ENCODE measurements at places on chromosomes 2 and 18.

GRCh38 chr2:44275927-44276303 lies 635 bp downstream of the SLC3A1 start:
- DNase-seq = no peak

- DNase-seq = no peak
These were observed 578.1 kb downstream of the PIK3C3 start for GRCh38 chr18:42533009-42533575.

GRCh38 chr18:21602299-21602587 lies 1.7 kb upstream of the ESCO1 start:
- DNase-seq = no peak

- no peak for DNase-seq
These were observed 170.5 kb downstream of the CDH20 start for GRCh38 chr18:61503688-61504087.

- DNase-seq = no peak
These were observed 247.1 kb downstream of the NEDD4L start for GRCh38 chr18:58291131-58291530.

- DNase-seq = no peak
These were observed 151.8 kb upstream of the MMADHC start for GRCh38 chr2:149739171-149739882.

DNA sequence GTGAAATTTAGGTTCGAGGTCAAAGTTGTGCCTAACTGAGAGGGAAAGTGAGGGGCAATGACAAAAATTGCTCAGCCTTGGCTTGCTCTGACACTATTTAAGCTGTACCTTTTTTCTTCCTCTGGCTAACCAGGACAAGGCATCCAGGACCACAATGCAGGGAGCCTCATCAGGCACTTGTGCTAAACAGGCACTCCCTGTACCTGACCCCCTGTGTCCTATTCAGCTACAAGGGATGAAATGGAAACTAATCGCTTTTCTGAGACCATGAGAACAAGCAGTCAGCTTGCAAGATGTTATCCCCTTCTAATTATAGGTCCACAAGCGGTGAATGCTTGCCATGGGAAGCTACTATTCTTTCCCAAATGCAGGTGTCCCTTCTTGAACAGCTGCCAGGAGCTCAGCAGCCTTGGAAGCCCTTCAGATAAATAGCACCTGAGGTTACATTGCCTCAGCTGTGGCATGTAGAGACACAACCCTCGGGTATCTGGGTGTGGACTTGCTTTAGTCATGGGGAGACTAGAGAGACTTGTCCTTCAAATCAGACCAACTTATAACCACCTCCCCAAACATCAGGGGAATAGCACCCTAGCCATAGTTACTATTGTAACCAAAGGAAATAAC lies 19.1 kb upstream of the ITGA6 start:
- DNase-seq = no peak

DNA sequence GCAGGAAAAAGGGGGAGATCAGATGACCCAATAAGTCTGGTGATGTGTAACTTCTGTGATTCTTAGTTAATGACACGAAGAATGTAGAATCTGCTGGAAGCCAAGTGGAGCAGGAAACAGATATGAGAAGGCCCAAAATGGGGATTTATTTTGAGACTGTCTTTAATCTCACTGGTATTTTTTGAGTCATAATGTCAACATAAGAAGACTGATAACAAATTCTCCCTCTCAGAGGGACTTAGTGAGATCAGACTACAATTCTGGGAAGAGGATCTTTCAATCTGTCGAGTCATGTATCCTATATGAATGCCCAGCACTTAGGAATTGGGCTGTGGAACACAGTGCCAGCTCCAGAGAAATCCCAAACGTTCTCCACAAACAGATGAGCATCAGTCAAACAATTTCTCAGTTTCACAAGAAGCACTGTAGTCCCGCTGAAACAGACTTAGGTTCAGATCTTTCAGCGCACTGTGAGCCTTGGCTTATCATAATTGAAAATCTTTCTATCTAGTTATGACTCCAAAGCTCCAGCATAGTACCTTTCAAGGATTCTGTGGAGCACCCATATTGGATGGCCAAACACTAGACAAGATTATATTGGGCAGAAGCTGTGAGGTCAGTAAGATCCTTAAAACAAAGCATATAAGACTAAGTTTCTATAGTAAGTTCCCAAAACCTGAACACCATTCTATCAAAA lies 738.2 kb downstream of the LRP1B start:
- DNase-seq = no peak

DNA sequence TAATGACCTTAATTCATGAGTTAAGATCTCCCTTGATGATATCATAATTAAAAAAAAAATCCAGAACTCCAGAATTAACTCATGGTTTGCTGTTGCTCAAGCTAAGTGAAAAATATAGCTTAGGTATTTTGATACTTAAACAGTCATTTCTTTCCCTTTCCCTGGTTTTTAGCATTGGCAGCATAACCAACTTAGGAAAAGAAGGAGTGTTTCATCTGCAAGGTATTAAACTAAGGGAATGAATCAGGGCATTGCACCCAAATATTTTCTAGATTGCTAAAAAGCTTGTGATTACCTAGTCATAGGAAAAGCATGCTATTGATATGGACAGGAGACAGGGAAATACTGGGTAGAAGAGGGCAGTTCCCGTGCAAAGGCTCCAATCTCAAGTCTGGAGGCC lies 207.2 kb downstream of the LRP1B start:
- DNase-seq = no peak

DNA sequence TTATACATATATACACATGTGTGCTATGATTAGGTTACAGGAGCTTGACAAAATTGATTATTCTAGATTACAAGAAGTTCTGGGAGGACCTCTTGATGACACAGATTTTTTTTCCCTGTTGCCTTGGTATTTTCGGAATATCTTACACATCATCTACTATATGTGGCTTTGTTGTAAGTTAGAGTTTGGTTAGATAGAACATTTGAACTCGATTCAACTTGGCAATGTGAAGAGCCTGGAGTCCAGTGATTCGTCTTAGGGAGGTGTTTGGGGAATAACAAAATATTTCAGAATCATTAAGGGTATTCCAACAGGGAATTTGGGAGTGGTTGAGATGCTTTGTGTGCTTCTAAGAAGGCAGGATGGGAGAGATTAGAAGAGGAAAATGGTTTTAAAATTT lies 39.3 kb upstream of the EFEMP1 start:
- DNase-seq = no peak

- DNase-seq = no peak
These were observed 47.5 kb upstream of the ASB1 start for GRCh38 chr2:238379096-238379810.

- DNase-seq = no peak
These were observed 61.7 kb upstream of the LCLAT1 start for GRCh38 chr2:30385327-30385726.

DNA sequence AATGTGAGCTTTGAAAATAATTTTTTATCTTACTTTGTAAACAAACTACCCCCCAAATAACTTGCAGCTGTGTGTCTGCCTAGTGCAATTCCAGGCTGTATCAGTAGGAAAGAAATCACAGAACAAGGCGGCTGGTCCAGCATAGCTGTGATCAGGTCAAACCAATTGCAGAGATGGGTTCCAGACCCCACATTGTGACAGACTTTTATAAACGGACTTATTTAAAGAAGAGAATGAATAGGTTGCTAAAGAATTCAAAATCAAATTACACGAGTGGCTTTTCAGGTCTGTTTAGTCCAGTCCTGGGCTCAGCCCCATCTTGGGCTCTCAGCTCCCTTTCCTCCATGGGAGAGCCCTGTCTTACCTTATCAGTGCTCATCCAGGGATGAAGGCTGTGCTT lies 11.1 kb downstream of the BMP10 start:
- no peak for DNase-seq

DNA sequence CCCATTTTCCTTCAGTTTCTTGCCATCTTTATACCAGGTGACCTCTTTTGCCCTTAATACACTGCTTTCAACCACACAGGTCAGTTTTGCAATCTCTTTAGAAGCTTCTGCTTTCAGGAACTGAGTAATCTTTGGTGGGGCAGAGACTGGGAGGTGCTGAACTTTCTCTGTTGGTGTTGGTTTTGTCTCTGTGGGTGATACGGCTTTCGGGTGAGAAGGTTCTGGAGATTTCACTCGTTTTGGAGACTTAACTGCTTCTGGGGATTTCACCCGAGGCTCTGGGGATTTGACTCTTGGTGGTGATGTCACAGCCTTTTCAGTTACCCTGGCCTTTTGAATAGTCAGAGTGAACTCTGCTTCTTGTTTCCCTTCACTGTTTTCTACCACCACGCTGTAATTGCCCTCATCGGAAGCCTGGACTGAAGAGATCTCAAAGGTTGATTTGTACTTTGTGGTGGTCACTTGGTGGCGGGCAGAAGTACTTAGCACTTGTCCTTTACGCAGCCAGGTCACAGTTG lies 50.4 kb downstream of the PLEKHA3 start:
- DNase-seq = peak; percentile 42

- DNase-seq = no peak
These were observed 585.0 kb upstream of the CHAC2 start for GRCh38 chr2:53182601-53183000.

GRCh38 chr2:118988706-118989105 lies 46.7 kb downstream of the MARCO start:
- DNase-seq = no peak

DNA sequence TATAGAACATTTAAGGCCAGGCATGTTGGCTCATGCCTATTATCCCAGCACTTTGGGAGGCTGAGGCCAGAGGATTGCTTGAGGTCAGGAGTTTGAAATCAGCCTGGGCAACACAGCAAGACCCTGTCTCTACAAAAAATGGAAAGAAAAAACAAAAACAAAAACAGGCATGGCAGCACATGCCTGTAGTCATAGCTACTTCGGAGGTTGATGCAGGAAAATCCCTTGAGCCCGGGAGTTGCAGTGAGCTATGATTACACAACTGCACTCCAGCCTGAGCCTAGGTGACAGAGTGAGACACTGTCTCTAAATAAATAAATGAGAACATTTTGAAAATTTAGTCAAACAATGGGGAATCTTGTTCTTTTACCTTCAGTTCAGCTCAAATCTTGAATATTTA lies 12.1 kb upstream of the YES1 start:
- DNase-seq = no peak

DNA sequence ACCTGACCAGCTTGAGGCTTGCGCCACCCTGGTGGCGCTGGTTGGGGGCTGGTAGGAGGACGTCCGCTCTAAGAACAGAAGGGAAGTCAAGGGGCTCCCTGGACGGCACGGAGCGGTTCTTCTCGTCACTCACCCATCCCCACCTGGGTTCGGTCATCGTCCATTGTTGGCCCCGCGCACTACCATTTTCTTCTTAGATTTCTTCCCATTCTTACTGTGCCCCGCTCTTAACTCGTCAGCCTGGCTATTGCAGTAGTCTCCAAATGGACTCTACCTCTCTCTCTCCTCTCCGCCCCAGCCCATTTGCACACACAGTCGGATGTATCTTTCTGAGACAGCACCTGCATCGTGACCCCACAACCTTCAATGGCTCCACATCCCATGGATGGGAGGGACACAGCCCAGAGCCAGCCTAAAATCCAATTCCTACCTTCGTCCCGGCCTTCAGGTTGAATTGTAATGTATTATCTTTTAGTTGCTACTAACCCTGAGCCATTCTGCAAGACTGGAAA lies 814 bp upstream of the RAB1A start:
- no peak for DNase-seq

- no peak for DNase-seq
These were observed 18.9 kb downstream of the SNORC start for GRCh38 chr2:232888839-232889529.

DNA sequence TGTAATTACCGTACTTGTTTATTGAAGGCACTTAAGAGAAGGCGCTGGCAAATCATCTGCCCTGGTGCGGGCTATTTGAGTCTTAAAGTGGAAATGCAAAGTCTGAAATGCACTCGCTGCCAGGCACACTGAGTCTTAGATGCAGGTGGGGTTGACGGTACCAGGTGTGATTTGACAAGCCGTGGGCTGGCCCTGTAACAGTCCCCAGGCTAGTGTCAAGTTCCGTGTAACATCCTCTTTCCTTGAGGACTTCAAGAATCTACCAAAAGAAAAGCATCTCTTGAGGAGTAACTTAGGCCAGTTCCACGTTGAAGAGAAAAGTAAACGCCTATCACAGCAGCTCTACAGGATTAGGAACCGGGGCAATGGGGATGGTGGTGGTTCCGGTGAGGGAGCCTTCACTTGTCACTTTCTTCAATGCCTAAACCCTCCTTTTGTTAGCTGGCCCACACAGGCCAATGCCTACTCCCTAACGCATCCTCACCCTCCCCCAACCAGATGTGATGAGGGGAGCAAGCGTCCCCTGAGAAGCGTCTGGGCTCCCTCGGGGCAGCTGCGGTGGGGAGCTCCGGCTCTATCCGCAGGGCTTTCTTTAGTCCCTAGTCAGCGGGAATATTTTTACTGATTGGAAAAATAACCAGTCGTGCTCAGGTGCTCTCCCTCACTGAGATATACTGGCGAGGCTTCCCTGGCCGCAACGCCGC lies 1.5 kb upstream of the UGP2 start:
- DNase-seq = peak; percentile 39

- DNase-seq = no peak
These were observed 1705.5 kb upstream of the PIK3C3 start for GRCh38 chr18:40249390-40250080.

DNA sequence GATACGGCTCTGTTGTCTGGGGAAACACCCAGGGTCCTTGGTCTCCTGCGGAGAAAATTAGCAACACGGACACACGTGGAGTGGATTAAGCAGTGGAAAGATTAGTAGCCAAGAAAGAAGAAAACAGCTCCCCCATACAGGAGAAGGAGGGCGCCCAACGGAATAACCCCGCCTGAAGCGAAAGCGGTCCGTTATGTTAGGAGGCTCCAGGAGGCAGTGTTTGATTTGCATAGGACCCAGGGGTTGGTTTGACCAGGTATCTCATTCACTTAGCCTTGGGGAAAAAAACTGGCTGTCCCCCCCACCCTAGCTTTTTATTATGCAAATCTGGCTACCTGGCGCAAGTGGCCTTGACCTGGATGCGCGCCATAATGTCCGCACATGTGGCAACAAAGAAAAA lies 170.1 kb upstream of the KYNU start:
- no peak for DNase-seq

- no peak for DNase-seq
These were observed 1277.8 kb upstream of the ZEB2 start for GRCh38 chr2:145797692-145798091.

- DNase-seq = no peak
These were observed 91.7 kb downstream of the INHBB start for GRCh38 chr2:120437604-120438000.

GRCh38 chr2:46076875-46077274 lies 220.3 kb upstream of the EPAS1 start:
- no peak for DNase-seq

- DNase-seq = no peak
These were observed 866 bp upstream of the SF3B6 start for GRCh38 chr2:24076849-24077534.

DNA sequence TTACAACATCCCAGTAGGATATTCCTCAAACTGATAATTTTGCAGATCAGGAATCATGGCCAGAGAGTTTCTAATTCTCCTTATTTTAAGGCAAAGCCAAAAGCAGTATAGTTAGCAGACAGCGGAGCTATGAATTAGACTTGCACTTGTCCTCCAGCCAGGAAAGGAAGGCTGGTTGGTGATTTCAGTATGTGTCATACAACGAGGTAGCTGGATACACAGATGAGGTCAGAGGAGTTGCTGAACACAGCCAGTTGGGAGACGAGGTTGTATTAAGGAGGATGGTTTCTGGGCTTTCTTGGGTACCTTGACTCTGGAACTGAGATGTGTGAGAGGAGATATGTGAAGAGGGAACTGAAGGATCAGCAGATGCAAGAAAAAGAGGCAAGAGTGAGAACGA lies 185.2 kb downstream of the SOX11 start:
- DNase-seq = no peak

GRCh38 chr2:62884514-62884913 lies 166.1 kb upstream of the OTX1 start:
- no peak for DNase-seq

GRCh38 chr18:47901624-47902362 lies 28.7 kb downstream of the SMAD2 start:
- no peak for DNase-seq
